ENCODE measurements at places on chromosomes 11 and 22.
A peak's percentile ranks its signal among the peaks of the same experiment; 100 is the strongest.

DNA sequence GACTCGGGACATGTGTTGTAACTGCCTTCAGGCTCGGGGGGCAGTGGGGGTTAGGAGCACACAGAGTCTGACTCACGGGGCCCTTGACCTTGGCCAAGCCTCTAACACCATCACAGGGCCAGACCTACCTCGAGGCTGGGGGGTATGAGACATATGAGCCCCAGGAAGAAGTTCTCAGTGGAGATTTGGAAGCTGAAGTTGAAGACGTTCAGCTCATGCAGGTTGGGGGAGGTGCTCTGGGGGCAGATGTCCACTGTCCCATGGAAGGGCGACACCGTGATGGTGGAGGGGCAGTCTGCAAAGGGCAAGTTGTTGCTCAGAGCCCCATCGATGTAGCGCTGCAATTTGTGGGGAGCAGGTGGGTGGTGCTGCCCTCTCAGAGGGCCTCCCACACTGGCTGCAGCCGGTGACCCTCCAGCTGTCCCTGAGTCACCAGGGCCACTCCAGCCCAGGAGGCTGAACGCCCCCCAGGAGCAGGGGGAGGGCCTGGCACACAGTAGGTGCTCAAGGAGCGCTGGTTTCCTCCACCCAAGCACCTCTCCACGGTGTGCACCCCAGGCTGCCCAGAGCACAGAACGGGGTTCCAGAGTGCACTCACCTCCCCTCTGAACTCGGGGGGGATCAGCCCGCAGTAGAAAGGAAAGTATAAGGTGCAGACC is 2.5 kb downstream of the PNPLA5 start:
- DNase-seq, result no peak

- peak; percentile 67 for DNase-seq
Observed at GRCh38 chr22:25447067-25447685, 117.3 kb upstream of the GRK3 start.

DNA sequence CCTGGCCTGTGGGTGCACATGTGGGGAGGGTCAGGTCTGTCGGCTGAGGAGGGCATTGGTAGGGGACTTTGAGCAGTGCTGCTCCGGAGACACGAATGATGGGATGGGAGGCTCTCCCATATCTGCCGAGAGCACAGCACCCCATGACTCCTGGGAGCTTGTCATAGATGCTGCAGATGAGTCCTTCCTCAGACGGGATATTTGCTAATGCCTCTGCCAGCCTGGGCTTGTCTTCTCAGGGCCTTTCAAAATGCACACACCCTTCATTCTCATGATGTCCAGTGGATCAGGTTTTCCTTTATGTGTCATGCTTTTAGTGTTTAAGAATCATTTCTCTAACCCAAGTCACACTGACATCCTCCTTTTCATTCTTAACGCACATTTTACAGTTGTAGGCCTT is 8.1 kb upstream of the RNH1 start:
- DNase-seq, result no peak

DNA sequence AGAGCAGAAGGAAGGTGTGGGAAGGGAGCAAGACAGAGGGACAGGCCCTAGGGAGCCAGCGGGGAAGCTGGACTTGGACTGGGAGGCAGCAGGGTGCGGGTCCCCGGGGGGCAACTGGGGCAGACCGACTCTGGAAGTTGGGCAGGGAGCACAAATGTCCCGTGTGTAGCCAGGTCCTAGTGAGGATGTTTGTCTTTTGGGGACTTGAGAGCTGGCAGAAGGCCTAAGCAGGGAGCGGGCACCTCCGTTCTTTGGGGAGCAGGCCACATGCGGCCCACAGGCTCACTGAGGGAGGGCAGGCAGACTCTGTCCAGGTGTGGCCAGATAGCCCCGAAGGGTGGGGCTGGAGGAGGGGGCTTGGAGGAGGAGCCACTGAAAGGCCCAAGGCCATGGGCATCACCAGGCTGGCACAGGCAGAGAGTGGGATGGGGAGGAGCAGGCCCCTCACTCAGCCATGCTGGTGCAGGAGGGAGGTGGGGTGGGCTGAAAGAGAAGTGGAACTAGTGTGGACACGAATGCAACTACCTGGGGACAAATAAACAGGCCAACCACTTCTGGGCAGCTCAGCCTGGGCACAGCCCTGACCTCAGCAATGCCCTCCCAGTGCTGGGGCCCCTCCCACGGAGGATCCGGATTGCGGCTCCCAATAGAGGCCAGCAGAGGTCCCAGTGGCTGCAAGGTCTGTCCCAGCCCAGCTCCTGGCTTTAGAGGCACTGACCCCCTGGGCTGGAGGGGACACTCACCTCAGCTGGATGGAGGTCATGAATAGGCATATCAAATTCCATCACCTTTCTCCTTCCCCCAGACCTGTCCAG is 1.3 kb upstream of the SCARF2 start:
- DNase-seq, result no peak

DNA sequence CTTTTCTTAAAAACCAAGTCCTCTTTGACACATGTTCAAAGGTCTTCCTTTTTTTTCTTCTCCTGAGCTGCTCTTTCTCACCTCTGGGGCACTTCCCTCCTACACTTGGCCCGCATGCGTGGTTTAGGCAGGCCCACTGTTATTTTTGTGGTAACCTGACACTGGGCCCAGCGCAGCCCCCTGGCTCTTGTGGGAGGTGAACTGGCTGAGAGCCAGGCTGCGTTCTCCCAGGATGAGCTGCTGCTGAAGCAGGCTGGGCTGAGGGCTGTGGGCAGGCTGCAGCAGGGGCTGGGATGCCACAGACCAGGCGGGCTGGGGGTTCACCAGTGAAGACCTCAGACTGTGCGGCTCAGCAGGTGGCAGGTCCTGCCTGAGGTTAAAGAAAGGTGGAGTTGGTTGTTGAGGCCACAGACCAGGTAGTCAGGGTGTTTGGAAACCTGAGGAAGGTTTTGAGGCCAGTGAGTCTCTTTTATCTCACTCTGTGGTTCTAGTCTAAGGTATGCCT is 72.4 kb downstream of the TEAD1 start:
- DNase-seq, result peak; percentile 94

- DNase-seq, result no peak
Observed at GRCh38 chr11:35040221-35040942, 98.6 kb upstream of the CD44 start.

DNA sequence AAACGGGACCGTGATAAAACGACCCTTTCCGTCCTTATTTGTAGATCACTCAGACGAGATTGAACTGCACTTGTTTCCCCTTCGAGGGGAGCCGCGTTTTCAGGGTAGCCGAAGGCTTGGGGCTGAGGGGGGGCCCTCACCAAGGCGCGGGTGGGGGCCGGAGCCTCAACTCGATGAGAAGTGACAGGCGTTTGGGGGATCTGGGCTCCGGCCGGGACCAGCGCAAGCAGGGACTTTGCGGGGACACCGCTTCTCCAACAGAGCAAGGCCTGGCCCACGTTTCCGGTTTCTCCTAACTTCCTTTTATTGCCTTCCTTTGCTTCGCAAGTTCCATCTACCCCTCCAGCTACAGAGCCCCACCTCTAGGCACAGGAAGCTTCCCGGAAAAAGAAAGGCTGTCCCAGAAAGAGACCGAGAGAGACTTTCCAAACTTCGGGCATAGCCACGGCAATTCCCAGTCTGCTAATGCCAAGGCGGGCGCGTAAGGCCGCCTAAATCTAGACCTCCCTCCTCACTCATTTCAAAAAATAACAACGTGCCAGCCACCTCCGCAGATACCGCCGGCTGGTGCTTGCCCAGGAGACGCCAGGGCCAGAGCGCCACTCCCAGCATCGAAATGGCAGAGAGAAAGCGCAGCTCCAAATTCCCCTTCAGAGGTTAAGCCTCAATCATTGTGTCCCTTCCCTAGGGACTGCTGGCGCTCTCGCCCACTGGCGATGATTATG is 6.6 kb downstream of the PAX6 start:
- DNase-seq, result no peak

GRCh38 chr22:28761449-28761755 is 11.1 kb upstream of the CCDC117 start:
- DNase-seq, result no peak

GRCh38 chr22:49753961-49754695 is 73.5 kb downstream of the BRD1 start:
- DNase-seq, result no peak

Measured in tongue (tissue), 3 donors.